ENCODE measurements at places on chromosomes 1 and 21.

GRCh38 chr1:26112407-26112775 lies 767 bp downstream of the PDIK1L start:
- DNase-seq, result no peak

DNA sequence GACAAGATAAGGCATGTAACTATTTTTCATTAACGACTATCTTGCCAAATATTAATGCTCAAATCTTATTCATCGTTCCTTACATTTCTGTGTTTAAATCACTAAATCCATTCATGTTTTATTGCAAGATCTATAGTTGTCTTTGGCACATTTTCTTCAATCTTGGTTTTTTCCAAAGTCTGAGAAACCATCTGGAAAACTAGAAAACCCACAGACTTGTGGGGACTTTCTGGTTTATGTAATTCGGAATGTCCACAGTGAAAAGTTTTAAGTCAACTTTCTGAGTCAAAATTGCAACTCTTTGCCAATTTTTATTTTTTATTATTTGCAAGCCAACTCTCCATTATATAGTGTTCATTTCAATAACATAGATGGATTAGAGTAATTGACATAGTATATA lies 520.8 kb upstream of the ADAMTS5 start:
- DNase-seq, result no peak

- peak; percentile 32 for DNase-seq
Measured at GRCh38 chr1:3907031-3907534, 7.0 kb upstream of the C1orf174 start.

GRCh38 chr1:167879508-167879907 lies 34.4 kb downstream of the ADCY10 start:
- DNase-seq, result no peak

- DNase-seq, result no peak
Measured at GRCh38 chr21:18518054-18518481, 114.5 kb upstream of the TMPRSS15 start.

DNA sequence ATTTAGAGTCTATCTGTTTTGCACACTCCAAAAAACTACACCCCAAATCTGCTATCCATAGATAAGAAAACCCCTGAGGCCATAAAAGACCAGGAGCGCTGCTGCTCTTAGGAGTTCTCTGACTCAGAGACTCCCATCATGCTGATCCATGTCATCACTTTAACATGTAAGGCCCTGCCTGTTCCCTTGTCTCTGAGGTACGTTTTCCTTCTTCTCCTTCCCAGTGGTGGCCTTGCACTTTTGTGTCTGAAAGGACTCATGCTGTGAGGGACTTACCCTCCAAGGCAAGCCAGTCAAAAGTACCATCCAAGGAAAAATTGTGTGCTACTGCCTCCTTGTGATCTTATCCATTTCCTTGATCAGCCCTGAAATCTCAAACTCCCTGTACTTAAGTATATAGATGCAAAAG lies 427.4 kb upstream of the NCAM2 start:
- DNase-seq, result no peak

- DNase-seq, result no peak
Measured at GRCh38 chr1:46517010-46517600, 27.5 kb downstream of the DMBX1 start.

DNA sequence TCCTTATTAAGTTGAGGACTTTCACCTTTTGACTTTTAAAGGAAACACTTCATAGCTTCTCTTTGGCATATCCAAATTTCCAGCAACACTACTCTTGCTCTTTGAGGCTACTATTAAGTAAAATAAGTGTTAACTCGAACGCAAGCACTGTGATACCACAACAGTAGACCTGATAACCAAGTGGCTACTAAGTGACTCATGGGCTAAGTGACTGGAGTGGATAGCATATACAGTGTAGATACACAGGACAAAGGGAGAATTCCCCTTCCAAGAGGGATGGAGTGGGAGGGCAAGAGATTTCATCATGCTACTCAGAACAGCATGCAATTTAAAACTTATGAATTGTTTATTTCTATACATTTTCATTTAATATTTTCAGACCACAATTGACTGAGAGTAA lies 9.8 kb upstream of the KCNA3 start:
- DNase-seq, result no peak

DNA sequence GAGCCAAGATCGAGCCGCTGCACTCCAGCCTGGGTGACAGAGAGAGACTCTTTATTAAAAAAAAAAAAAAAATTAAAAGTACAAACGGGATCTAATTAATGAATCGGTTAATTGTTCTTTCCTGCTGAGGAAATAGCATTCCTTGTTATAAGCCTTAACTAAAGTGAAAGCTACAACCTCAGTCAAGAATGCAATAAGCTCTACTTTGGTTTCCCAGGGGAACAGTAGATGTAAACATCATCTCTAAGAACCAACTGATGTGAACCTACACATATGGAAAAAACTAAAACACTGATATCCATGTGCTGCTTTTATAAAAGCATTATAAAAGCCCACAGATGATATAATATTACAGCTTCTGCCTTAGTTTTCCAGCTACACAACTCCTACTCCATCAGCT lies 41.9 kb downstream of the LPGAT1 start:
- DNase-seq, result no peak

DNA sequence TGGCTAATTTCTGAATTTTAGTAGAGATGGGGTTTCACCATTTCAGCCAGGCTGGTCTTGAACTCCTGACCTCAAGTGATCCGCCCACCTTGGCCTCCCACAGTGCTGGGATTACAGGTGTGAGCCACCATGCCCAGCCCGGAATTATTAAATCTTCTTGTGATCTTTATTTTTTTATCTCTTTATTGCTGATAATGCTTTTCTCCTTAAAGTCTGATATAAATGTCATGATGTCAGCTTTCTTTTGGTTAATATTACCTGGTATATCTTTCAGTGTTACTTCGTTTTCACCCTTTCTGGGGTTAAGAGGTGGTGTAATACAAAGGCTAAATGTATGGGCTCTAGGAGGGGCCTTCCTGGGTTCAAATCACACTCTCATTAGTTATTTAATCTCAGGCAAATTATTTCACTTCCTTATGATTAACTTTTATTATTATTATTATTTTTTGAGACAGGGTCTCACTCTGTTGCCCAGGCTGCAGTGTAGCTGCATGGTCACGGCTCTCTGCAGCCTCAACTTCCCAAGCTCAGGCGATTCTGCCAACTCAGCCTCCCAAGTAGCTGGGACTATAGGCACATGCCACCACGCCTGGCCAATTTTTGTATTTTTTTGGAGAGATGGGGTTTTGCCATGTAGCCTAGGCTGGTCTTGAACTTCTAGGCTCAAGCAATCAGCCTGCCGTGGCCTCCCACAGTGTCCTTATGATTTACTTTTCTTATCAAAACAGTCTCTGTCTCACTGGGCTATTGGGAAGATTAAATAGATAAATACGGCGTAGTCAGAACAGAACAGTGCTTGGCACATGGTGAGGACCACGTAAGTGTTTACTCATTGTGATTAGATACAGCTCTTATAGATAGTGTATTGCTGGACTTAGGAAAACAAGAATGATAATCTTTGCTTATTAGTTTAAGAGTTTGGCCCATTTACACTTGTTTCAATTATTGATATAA lies 216.5 kb downstream of the URB2 start:
- DNase-seq, result no peak

GRCh38 chr1:63784489-63785390 lies 10.9 kb downstream of the ROR1 start:
- DNase-seq, result no peak

- no peak for DNase-seq
Measured at GRCh38 chr1:8574985-8575384, 242.5 kb downstream of the RERE start.

GRCh38 chr21:30829659-30830058 lies at the start of gene KRTAP7-1:
TSS of gene KRTAP7-1 (minus strand) at chr21:30829759. CDS start at chr21:30829698, 61 bp downstream.
- no peak for DNase-seq
